COR-L47 (cell line): ENCODE measurements at places on chromosomes 5 and 9.
A peak's percentile ranks its signal among the peaks of the same experiment; 100 is the strongest.

DNA sequence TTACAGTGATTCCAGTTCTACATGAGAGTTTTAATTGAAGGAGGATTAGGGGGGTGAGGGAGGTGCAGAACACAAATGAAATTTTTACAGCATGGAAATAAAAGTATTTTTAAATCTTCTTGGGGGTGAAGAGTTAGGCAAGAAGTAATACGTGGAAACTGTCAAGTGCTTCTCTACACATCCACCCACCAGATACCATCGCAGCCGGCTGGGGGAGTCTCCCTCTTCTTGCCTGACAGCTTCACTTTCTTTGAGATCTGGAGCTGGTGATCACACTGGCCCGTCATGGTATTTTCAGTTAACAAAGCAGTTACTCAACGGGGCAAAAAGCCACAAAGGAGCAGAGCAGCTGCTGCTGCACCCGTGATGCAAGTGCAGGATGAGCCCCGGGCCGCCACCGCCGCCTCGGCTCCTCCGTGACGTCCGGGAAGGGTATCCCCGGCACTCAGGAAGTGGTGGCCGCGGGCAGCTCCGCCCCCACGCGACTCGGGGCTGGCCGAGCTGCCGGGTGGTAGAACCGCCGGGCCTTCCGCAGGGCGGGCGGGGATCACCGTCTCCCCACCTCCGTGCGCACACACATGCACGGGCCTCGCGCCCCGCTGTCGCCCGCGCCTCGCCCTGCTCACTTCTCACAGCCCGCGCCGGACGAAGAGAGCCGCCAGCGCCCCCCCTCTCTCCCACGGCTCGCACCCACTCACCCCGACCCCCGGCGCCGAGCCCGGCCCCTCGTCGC, 2.4 kb upstream of the NR4A3 start:
- peak; percentile 76 for DNase-seq

- DNase-seq, result no peak
Measured at GRCh38 chr9:37938121-37938891, 34.4 kb upstream of the SLC25A51 start.

DNA sequence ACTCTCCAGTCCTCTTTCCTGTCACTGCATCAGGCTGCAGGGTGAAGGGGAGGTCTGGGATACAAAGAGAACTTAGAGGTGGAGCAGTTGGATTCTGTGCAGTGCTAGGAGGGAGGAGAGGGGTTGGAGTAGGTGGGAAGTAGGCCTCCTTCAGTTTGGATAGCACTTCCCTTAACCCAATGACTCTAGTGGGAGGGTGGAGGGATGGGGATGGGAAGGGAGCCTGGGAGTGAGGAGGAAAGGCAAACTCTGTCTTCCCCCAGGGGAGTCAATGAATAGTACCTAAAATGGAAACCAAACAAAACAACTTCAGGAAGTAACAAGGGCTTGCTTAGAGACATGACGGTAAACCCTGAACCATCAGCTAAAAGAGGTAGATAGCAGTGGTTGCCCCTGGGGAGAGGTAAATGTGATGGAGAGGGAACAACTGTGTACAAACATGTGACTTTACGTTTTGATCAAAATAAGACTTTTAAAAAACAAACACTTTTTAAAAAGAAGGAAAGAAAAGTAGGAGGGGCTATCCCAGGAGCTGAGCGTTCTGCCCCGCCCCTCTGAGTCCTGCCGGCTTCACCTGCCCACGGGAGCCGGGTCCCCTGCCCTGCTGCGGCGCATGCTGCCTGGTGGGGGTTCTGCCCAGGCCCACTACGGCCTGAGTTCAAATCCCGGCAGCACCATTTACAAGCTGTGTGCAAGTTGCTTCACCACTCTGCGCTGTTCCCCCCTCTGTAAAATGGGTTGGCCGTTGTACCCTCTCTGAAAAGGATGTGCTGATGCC, 30.9 kb downstream of the GSN start:
- no peak for DNase-seq

DNA sequence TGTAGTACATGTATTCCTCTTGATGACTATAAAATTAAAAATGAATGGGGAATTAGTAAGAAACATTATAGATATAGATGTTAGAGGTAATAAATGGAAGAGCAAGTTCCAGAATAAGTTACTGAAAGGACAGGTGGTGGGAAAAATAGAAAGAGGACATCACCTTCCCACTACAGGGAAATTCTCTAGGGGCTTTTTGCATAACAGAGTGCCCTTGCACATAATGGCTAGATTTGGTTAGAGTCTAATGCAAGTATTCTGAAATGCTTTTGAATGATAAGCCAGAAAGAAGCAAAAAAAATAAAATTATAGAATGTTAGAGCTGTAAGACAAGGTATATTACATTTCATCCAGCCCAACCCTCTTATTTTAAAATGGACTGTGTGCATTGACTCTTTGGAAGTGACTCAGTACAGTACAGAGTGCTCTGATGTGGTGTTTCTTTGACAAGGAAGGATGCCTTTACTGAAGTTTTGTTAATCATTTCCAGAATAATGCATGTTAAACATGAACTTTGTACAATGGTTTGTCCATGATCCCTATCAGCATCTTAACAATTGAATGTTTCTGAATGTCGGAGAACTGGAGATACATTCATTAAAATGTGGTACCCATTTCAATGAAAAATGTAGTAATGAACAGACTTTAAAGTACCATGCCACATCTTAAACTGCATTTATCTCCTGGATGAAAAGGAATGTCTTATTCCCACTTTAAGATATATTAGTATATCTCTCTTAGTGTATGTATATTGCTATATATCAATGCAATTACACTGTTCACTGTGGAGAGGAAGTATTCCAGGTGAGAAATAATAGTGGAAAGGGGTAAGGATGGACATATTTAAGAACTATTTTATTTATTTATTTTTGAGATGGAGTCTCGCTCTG, 391.1 kb downstream of the ADGRV1 start:
- no peak for DNase-seq
